ENCODE measurements at places on chromosomes 2 and 18.

- no peak for DNase-seq
Observed at GRCh38 chr2:142286618-142287017, 155.8 kb upstream of the LRP1B start.

- DNase-seq = no peak
Observed at GRCh38 chr2:158719403-158719802, 75.7 kb upstream of the DAPL1 start.

GRCh38 chr18:34042423-34043146 is 182.1 kb downstream of the NOL4 start:
- DNase-seq = no peak

DNA sequence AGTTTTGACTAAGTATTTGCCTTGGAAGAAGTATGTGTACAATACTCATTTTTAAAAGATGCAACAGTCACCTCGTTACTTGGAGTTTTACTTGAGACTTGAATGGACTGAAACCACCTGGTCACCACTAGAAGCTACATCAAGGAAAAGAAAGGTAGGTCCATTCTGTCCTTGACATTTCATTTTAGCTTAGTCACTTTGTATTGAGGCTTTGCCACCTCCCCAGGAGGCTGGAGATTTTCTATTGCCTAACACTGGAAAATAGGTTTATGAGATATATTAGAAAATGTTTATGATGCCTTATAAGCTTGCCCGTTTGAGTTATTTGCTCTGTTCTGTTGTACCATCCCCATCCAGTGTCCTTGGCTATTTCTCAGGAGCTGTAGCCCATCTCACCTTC is 107.9 kb upstream of the ETAA1 start:
- DNase-seq = no peak
